ENCODE measurements at places on chromosomes 13 and 19. TPM values are rescaled to one million over a fixed set of nuclear protein-coding genes. Genes with fewer than 3 reads are reported as not detected.

The RRAS gene
- total RNA-seq, result 28.4 TPM

The ZIC2 gene
- not detected for total RNA-seq

The CAMSAP3 gene
- total RNA-seq, result not detected

The SWSAP1 gene
- 0.43 TPM for total RNA-seq

The EDNRB gene
- 144 TPM for total RNA-seq

The AMER2 gene
- total RNA-seq, result not detected

The ELANE gene
- 0.85 TPM for total RNA-seq

The HCN2 gene
- 0.71 TPM for total RNA-seq

The ZNF415 gene
- 13.7 TPM for total RNA-seq

The EXOC3L2 gene
- total RNA-seq, result under 0.01 TPM

The CCDC70 gene
- not detected for total RNA-seq

The COX7A1 gene
- 45.4 TPM for total RNA-seq

The LRRC63 gene
- not detected for total RNA-seq

The ZNF611 gene
- 9.1 TPM for total RNA-seq

The PLVAP gene
- not detected for total RNA-seq

The PCDH9 gene
- 3.6 TPM for total RNA-seq

The SOX1 gene
- total RNA-seq, result not detected

The MIA gene
- total RNA-seq, result not detected
